CD8-positive, alpha-beta T cell (primary cell): ENCODE measurements at places on chromosomes 11 and 22.

GRCh38 chr11:6225896-6226295 lies 8.5 kb downstream of the FHIP1B start:
- no peak for DNase-seq

DNA sequence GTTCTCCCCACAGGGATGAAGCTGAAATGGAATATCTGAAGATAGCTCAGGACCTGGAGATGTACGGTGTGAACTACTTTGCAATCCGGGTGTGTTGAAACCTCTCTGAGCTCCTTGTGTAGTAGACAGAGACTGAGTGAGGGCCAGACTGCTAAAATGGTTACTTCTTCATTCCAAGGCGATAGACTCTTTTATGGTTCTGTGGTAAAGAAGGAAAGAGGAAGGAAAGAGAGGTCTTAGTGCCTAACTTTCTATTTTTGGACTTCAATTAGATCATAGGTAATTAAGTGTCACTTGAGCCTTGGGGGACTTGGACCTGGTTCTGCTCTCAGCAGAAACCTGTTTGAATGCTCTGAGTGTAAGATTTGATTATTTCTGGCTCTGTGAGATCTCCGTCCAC lies 54.7 kb downstream of the NF2 start:
- DNase-seq, result no peak

- no peak for DNase-seq
Measured at GRCh38 chr11:62540804-62541701, 5.6 kb downstream of the AHNAK start.

- DNase-seq, result no peak
Measured at GRCh38 chr22:20405931-20406685, 12.2 kb downstream of the ZNF74 start.

DNA sequence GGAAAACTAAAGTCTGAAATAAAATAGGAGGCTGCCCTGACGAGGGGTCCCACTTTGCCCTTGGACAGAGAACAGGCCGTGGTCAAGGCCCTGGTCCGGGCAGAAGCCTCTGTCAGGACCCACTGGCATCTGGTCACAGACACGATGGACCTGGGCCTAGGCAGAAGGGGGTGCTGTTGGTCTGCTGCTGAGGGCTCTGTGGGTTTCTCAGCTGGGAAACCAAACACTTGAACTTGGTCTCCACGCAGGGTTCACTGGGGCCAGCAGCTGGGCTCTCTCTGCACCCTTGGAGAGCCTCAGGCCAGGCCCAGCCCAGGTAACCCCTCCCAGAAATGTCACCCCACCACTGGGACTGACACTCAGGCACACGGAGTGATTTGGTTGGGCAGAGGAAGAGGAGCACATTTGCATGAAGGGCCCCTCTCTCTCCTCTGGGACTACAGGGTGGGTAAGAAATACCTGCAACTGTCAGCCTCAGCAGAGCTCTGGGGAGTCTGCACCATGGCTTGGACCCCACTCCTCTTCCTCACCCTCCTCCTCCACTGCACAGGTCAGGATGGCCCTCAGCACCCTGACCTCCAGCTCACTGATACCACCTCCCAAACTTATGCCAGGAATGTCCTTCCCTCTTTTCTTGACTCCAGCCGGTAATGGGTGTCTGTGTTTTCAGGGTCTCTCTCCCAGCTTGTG lies 48.1 kb upstream of the TOP3B start:
- DNase-seq, result no peak

- DNase-seq, result no peak
Measured at GRCh38 chr11:70872955-70873735, 379.2 kb downstream of the SHANK2 start.

GRCh38 chr11:76637491-76638269 lies 32.9 kb downstream of the LRRC32 start:
- DNase-seq, result no peak

DNA sequence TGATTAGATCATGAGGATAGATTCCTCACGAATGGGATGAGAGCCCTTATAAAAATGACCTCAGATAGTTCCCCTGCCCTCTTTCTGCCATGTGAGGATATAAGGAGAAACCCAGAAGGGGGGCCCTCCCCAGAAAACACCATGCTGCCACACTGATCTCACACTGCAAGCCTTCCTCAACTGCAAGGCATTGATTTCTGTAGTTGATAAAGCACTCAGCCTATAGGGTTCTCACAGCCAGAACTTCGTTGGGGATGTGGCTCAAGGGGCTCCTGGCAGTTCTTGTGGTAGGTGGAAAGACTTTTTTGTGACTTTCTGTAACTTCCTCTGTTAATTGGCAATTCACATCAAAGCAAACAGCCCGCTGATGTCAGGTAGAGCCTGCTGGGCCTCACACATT lies 108.9 kb downstream of the CD44 start:
- no peak for DNase-seq

DNA sequence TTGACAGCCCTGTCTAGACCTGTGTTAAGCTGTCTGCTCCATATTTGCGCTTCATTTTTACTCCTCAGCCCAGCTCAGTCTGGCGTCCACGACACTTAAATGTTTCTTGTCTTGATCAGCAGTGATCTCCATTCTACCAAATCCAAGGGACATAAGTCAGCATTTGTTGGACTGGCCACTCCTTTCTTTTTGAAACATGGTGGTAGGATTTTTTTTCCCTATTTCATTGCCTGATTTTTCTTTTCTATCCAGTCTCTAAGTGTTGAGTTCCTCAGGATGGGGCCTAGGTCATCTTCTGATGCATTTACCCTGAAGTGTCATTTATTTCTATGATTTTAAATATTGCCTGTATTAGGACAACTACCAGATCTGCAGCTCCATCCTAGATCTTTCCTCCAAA lies 873 bp downstream of the NCAPH2 start:
- no peak for DNase-seq

- no peak for DNase-seq
Measured at GRCh38 chr22:21971858-21972275, 10.7 kb downstream of the TOP3B start.

GRCh38 chr11:115887727-115888126 lies 383.5 kb upstream of the CADM1 start:
- DNase-seq, result no peak

- DNase-seq, result no peak
Measured at GRCh38 chr11:74566146-74566960, 26.0 kb upstream of the POLD3 start.

- no peak for DNase-seq
Measured at GRCh38 chr22:49968313-49968830, 7.8 kb downstream of the PIM3 start.

GRCh38 chr11:7050191-7050590 lies 29.9 kb downstream of the NLRP14 start:
- no peak for DNase-seq

DNA sequence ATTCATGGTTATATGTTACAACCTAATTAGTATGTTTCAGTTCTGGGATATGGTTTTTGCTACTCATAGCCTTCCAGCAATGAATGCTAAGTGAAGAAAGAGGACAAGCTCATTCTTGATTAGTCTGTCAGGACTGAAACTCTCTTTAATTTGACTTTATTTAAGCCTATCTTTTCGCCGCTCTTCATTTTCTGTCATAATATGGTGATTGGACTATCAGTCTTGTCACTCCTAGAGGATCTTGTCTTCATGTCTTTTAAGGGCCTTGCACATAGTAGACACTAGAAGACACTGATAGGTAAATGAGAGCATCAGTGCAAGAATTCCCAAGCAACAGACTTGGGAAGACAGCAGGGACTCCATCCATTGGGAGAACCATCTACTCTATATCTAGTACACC lies 18.9 kb upstream of the MTCH2 start:
- DNase-seq, result no peak

DNA sequence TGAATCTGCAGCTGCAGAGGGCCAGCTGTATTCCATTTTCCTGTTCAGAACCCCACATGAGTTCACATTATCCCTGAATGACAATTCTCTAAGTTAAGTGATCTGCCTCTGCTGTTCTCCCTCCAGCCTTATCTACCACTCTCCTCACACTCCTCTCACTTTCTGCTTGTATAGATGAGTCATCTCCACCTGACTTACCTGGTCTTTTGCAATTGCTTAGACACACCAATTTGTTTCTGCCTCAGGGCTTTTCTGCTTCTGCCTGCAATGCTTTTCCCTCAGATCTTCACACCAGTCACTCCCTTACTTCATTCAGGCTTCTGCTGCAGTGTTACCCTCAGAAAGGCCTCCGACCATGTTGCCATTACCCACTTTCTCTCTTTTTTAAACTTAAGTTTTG lies 118.1 kb downstream of the ATM start:
- DNase-seq, result no peak

DNA sequence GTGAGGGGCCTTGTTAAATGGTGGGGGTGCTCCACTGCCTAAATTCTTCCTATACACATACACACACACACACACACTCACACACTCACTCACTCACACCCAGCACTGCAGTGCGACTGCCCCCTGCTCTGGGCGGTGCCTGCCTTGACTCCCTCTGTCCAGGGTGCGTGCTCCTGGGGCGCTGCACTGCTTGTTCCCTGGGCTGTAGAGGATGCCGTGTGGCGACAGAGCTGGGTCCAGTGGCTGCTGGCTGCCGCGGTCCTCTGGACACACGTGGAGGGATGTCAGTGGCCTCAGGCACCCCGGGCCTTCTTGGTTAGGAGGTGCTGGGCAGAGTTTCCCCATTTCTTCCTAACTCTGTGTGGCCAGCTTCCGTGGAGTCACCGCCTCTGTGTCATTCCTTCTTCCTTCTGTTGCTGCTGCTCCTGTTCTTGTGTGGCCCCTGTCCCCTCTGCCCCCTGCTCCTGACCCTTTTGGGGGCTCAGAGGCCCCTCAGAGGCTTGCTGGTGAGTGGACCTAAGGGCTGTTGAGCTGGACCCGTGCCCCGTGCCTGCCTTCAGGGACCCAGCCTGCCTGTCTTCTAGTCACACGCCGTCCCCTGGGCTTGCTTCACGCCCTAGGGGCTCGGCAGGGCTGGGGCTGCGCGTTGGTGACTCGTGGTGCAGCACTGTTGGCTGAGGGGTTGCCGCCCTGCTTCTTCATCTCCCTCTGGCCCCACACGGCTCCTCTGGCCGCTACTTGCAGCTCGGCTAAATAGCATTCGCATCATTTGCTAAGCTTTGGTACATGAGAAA lies 147.0 kb downstream of the TBC1D22A start:
- DNase-seq, result no peak

DNA sequence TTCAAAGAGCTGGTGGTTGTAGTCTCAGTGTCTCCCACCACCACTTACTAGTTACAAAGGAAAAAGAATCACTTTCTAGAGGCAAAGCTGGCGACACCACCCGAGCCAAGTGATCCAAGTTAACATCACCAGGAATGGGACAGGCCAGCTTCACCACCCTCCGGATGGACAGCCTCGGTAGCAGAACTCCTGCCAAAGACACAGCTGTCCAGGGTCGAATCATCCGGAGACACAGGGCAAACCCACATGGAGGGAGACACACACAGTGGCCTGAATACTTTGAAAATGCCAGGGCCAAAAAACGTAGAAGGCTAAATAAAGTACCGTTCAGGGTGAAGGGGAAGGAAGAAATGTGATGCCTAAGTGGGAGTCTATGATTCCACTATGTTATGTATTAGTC lies 33.1 kb downstream of the KCNQ1 start:
- no peak for DNase-seq

GRCh38 chr11:130520271-130520671 lies 71.8 kb downstream of the ADAMTS15 start:
- DNase-seq, result no peak

DNA sequence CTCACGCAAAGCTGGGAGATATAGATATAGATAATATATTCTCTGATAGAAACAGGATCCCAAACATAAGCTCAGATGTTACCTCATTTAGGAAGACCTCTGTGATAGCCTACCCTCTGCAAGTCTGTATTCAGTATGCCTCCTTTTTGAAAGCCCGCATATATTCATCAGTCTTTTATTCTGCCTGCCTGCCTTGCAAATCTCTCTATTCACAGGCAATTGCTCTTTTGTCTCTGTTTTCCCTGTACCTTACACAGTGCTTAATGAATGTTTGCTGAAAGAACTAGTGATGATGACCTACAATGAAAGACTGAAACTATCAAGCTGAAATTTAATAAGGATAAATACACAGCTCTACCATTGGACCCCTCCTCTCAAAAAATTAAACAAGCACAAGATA lies 18.4 kb downstream of the DEUP1 start:
- DNase-seq, result no peak

DNA sequence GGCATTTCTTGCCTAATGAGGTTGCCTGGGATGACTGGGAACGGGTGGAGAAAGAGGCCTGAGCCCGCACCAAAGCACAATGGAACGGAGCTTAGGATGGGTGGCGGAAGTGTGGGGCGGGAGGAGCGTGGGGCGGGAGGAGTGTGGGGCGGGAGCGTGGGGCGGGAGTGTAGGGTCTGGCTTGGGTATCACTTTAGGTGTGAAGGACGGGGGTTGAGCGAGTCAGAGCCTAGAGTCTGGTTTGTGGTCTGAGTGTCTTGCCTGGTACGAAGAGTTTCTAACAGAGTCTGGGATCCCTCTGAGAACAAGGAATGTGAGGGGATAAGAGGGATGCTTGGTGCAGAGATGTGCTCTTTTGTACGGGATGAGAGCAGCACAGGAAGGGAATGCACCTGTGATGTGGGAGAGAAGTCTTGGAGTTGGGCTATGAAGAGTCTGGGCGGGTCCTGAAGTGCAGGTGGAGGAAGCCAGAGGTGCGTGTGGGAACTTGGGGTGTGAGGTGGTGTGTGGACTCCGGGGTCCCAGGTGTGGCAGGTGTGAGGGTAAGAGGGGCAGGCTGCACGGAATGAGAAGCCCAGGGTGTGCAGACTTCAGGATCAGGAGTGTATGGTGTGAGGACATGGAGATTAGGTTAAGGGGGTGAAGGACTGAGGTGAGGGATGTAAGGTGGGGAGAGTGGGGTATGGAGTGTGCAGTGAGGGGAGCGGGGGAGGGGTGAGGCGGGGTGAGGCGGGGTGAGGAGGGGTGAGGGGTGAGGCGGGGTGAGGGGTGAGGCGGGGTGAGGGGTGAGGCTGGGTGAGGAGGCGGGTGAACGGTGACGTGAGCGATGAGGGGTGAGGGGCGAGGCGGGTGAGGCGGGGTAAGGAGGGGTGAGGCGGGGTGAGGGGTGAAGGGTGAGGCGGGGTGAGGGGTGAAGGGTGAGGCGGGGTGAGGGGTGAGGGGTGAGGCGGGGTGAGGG lies 1.0 kb downstream of the SYCE3 start:
- DNase-seq, result no peak

GRCh38 chr11:17812091-17812864 lies 77.7 kb downstream of the KCNC1 start:
- no peak for DNase-seq

- no peak for DNase-seq
Measured at GRCh38 chr11:45538363-45538762, 127.1 kb downstream of the CHST1 start.

GRCh38 chr11:10322401-10322800 lies 17.5 kb downstream of the ADM start:
- no peak for DNase-seq

DNA sequence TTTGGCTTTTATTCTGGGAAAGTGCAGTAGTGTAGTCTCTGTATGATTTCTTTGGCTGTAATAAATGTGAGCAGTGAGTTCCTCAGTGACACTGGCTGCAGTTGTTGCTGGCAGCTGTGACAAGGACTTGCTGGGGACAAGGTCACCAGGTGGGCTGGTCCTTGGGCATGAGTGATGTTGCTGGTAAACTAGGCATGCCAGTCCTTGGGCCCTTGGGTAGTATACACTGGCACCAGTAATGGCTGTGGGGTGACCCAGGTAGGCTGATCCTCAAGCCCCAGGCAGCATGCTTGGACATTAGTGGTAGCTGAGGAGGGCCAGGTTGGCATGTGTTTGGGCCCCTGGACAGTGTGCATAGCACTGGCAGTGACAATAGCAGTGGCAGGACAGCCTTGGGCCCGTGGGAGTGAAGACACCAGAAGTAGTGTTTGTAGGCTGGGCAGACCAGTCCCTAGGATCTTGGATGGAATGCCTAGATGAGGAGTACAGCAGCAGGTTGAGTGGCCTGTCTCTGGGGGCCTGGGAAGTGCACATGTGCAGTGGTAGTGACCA lies 164.3 kb downstream of the GUCY1A2 start:
- DNase-seq, result no peak

GRCh38 chr11:45846174-45846675 lies 1.1 kb upstream of the CRY2 start:
- DNase-seq, result no peak
